ENCODE measurements at places on chromosomes 3 and 15.

DNA sequence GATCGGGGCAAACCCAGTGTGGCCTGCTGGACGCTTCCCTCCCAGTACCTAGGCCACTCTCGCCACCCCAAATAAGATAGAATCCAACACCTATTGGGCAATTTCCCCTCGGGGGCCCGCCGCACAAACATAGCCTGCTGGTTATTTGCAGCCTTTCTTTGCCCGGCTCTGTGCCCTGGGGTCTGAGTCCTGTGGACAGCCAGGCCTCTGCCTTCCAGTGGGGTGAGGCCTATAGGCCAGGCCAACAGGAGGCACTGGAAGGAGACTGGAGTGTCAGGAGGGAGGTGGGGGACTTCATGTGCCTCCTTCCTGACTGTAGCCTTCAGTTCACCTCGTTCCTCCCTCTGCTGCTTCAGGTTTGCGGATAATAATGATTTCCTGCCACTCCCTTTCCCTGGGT, 47.4 kb upstream of the LDHAL6B start:
- DNase-seq: no peak

DNA sequence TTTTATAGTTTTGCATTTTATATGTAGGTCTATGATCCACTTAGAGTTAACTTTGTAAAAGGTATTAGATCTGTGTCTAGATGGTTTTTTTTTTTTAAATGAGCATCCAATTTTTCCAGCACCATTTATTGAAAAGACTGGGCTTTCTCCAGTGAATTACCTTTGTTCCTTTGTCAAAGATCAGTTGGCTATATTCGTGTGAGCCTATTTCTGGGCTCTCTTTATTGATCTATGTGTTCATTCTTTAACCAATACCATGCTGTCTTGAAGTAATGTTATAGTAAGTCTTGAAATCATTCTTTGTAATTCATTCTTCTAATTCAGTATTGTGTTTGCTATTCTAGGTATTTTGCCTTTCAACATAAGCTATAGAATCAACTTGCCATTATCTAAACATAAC, 165.4 kb upstream of the ARPP21 start:
- DNase-seq: no peak

GRCh38 chr3:161969867-161970266, 473.3 kb downstream of the OTOL1 start:
- DNase-seq: no peak

- no peak for DNase-seq
Observed at GRCh38 chr15:80727196-80727595, 32.1 kb downstream of the ABHD17C start.

GRCh38 chr3:161423911-161424522, 52.7 kb upstream of the SPTSSB start:
- no peak for DNase-seq

DNA sequence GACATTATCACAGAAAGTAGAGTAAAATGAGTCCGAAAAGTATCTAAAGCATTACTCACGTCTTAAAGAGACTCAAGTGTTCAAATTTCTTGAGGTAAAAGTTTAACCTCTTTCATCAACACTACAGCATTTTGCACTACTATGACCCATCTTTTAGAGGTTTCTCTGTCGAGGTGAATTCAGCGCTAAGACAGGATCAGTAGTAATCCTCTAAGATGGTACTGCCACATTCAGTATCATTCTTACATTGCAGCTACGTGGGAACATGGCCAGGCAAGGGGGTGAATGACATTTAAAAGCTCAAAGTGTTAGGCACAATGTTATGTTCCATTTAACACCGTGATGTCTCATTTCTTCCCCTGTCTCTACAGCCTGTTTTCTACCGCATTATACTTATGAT, 210.8 kb downstream of the FMN1 start:
- DNase-seq: no peak

GRCh38 chr15:39682366-39682765, 100.3 kb downstream of the FSIP1 start:
- DNase-seq: no peak

DNA sequence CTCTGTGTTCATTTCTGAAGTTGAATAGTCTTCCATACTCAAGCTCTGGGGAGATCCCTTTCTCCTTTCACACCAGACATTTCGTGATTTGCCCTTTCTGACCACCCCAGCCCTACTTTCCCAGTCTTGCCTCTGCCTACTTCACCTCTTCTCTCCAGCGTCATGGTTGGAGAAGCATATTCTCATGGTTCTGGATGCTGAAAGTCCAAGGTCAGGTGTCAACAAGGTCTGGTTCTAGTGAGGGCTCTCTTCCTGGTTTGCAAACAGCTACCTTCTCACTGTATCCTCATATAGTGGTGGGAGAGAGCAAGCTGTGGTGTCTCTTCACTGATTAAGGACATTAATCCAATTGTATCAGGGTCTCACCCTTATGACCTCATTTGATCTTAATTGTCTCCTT, 169.4 kb downstream of the IGF1R start:
- DNase-seq: no peak

DNA sequence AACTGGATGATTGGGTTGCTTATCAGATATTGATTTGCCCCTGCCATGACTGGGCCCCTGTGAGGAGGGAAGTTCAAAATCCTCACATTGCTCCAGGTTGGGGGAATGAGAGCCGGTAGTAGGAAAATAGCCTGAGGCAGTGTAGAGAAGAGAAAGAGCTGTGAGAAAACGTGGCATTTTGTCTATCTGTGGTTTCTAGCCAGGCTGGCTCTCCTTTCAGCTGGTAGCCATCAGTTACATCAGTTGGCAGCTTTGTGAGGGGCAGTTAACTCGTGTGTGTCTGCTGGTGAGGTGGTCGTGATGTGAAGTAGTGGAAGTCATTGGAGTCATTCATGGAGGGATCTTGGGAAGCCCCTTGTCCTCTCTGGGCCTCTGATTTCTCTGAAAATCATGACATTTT, 5.2 kb downstream of the ESYT3 start:
- DNase-seq: no peak

GRCh38 chr3:191239407-191240031, 40.5 kb downstream of the OSTN start:
- no peak for DNase-seq

- DNase-seq: no peak
Observed at GRCh38 chr3:195139876-195140240, 131.1 kb downstream of the XXYLT1 start.

DNA sequence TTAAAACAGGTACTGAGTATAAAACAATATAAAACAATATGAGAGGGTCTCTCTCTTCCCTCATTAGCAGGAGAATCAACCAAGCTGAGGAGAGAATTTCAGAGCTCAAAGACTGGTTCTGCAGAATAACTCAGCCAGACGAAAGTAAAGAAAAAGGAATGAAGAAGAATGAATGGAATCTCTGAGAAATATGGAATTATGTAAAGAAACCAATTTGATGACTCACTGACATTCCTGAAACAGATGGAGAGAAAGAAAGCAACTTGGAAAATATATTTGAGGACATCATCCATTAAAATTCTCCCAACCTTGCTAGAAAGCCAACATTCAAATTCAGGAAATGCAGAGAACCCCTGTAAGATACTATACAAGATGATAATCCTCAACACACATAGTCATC, 630.9 kb downstream of the PYDC2 start:
- no peak for DNase-seq

DNA sequence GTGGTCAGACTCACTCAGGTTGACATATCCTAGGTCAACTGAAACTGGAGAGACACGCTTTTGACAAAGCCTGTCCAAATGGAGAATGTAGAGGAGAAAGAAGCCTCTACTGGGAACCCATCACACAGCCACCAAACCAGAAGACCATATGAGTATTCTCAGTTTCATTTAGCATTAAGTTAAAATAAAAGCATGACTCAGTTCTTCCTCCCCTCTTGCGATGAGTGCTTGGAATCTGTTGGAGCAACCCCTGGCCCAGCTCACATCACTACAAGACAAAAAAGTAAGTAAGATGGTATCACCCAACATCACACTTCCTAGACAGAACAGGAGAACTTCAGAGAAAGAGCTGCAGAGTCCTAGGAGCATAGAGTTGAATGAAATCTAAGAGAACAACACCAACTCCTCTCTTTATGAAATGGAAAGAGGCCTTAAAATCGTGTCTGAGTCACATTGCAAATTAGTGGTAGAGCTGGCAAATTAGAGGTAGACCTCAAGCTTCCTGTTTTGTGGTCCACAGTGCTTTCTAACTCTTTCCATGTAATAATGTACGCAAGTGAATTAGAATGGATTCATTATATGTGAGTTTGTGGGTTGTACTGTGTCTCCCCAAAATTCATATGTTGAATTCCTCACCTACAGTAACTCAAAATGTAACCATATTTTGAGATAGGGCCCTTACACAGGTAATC, 51.2 kb downstream of the FGF12 start:
- DNase-seq: no peak

GRCh38 chr3:197186887-197187588, 111.4 kb downstream of the DLG1 start:
- no peak for DNase-seq

DNA sequence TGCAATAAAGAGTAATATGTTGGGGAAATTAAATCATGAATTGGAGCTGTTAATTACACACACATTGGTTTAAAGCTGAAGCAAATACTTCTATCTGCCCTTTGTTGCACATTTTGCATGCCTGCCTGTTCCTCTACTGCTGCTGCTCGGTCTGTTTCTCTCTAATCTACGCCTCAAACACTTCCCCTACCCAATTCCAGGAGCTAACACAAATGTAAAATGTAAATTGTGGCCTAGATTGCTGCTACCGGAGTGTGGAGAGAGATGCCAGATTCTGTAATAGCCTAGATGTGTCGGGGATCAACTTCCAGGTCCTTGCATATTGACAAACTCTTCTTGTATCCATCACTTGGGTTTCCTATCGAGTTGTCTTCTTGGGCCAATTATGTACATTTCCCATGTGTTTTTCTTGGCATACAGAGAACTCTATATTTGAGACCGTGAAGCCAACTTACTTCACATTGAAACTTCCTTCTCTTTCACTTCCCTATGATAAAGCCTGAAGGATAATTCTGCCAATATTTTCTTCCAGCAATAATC, 450.4 kb upstream of the NR2F2 start:
- no peak for DNase-seq

GRCh38 chr3:191627064-191627463, 166.1 kb downstream of the PYDC2 start:
- no peak for DNase-seq

GRCh38 chr3:11532931-11533391, 110.8 kb downstream of the VGLL4 start:
- no peak for DNase-seq

- no peak for DNase-seq
Observed at GRCh38 chr15:48406911-48407310, 75.7 kb downstream of the DUT start.

GRCh38 chr15:44713006-44713966, 2.0 kb downstream of the B2M start:
- no peak for DNase-seq

DNA sequence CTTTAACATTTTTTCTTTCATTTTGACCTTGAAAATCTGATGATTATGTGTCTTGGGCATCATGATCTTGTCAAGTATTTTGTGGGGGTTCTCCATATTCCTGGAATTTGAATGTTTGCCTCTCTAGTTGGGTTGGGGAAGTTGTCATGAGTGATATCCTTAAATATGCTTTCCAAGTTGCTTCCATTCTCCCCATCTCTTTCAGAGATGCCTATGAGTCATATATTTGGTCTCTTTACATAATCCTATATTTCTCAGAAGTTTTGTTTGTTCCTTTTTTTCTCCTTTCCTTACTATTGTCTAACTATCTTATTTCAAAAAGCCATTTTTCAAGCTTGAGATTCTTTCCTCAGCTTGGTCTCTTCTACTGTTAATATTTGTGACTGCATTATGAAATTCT, 69.0 kb upstream of the CCDC80 start:
- DNase-seq: no peak

GRCh38 chr3:61829722-61830350, 268.5 kb downstream of the PTPRG start:
- no peak for DNase-seq

Data from stimulated activated CD4-positive, alpha-beta T cell treated with anti-CD3 and anti-CD28 coated beads, Interleukin-1b, Interleukin-23, amount 100 ng/mL, for 1 hour (primary cell).